Kidney (tissue), 22 donors: ENCODE measurements at places on chromosomes 6 and 20. TPM values are rescaled to one million over a fixed set of nuclear protein-coding genes. Genes with fewer than 3 reads are reported as not detected.
A peak's percentile ranks its signal among the peaks of the same experiment; 100 is the strongest.

VNN1 gene
- total RNA-seq: 7.5 TPM

SCGN gene
- total RNA-seq: 8.7 TPM

DLK2 gene
- total RNA-seq: 0.50 TPM

C4B gene
- 596 TPM for total RNA-seq

PAX1 gene
- not detected for total RNA-seq

ADGRB3 gene
- total RNA-seq: 2.2 TPM

PRKN gene
- 10.4 TPM for total RNA-seq

JPH2 gene
- total RNA-seq: 11.4 TPM

EDN1 gene
- total RNA-seq: 16.6 TPM

- no peaks in the 10 kb centered on the region for H3K27me3 ChIP-seq
- DNase-seq: peak; percentile 78
- no peak overlapping the region for H3K27ac ChIP-seq
- H3K4me3 ChIP-seq: peak overlapping the region; percentile 17
- H3K4me1 ChIP-seq: no peaks in the 10 kb centered on the region
These were observed 341.5 kb downstream of the TFAP2A start for GRCh38 chr6:10073341-10073740.

DNA sequence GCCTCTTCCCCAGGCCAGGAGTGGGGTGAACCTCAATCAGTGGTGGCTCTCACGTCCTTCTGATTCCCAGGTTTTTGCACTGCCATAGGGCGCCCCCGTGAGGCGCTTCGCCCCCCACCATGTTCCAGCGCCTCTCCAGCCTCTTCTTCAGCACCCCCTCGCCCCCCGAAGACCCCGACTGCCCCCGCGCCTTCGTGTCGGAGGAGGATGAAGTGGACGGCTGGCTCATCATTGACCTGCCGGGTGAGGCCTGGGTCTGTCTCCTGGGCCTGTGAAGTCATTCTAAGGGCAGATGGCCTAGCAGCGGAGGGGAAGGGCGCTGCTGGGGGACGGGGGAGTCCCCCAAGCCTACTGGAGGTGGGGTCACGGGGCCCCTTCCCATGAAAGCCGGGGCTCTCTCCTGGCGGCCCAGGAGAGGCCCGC is 4.5 kb downstream of the TP53INP2 start:
- peaks cover 32% of the 10 kb centered on the region for H3K4me1 ChIP-seq
- peak; percentile 69 for DNase-seq
- no peak overlapping the region for H3K4me3 ChIP-seq
- H3K27me3 ChIP-seq: no peaks in the 10 kb centered on the region

GRCh38 chr20:2987861-2988260 is 55.6 kb upstream of the GNRH2 start:
- H3K27ac ChIP-seq: no peak overlapping the region
- no peaks in the 10 kb centered on the region for H3K4me1 ChIP-seq

- no peak for DNase-seq
- H3K4me1 ChIP-seq: no peaks in the 10 kb centered on the region
- H3K4me3 ChIP-seq: no peak overlapping the region
- peaks cover 9% of the 10 kb centered on the region for H3K36me3 ChIP-seq
These were observed 29.8 kb downstream of the DEK start for GRCh38 chr6:18234564-18234963.

- H3K36me3 ChIP-seq: no peaks in the 10 kb centered on the region
- no peak overlapping the region for H3K4me3 ChIP-seq
- DNase-seq: no peak
- no peaks in the 10 kb centered on the region for H3K27me3 ChIP-seq
These were observed 27.8 kb upstream of the KIF16B start for GRCh38 chr20:16601047-16601446.

- no peak overlapping the region for H3K27ac ChIP-seq
- no peaks in the 10 kb centered on the region for H3K4me1 ChIP-seq
- no peak overlapping the region for H3K4me3 ChIP-seq
- H3K27me3 ChIP-seq: no peaks in the 10 kb centered on the region
- peak; percentile 40 for DNase-seq
These were observed 267.9 kb downstream of the DLL1 start for GRCh38 chr6:170022827-170023619.

DNA sequence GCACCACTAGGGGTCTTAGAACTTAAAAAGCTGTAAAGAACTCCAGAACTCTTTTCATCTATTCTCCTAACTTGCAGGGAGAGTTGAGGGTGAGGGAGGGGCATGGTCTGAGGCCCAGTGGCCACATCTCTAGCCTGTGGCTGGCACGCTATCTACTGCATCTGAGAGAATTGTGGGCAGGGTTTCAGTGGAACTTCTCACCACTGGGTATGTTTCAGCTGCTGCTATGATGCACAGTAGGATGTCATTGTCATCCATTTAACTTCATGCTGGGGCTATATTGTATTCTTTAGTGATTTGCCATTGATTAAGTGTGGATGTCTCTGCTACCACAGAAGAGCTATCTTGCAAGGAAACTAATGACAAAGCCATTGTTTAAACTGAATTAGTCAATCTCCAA is 4.5 kb downstream of the TMEM14A start:
- no peak overlapping the region for H3K4me3 ChIP-seq
- no peaks in the 10 kb centered on the region for H3K27me3 ChIP-seq
- H3K36me3 ChIP-seq: no peaks in the 10 kb centered on the region
- H3K4me1 ChIP-seq: no peaks in the 10 kb centered on the region
- no peak overlapping the region for H3K27ac ChIP-seq

DNA sequence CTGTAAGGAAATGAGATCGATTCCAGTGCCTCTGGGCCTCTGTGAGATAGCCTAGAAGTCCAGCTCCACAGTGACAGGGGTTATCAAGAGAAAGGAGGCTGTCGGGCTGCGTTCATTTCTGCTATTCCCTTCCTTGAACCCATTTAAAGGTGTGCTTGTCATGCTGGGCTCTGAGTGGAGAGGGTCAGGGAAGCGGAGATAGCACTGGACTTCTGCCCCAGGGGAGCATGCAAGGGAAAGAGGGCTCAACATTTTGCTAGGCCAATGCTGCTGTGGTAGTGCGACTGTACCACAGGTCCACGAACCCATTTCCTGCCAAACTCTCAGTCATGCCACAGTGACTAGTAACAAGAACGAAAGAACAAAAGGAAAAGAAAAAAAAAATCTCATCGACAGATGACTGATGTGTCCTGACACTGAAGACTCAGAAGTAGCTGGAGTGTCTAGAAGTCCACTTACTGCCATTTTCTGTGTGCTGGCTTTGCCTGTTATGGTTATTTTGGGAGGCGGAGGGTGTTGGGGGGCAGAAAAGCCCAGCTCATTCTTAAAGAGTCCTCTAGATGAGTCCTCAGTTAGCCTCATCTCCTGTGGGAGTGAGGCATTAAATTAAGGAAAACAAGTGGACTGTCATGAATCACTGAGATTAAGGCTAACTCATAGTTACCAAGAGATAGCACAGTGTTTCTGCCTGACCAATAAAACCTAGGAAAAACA is 8.1 kb downstream of the NEDD9 start:
- DNase-seq: no peak
- H3K27me3 ChIP-seq: no peaks in the 10 kb centered on the region
- peak overlapping the region; percentile 49 for H3K27ac ChIP-seq

DNA sequence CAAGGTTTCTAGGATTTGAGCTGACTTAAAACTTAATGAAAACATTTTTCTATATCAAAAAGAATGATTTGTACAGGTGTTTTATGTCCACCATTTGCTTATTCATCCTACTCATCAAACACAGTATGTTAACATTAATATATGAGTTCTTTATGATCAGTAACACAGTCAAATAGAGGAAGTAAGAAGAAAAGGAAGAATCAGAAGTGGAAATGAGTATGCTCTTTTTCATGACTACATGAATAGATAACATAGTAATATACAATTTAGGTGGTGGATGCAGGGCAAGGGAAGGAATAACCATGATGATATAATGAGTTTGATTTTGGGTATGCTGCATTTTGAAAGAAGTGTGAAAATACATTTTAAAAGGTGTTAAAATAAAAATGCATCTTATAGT is 16.5 kb downstream of the KPNA5 start:
- no peaks in the 10 kb centered on the region for H3K4me1 ChIP-seq
- H3K36me3 ChIP-seq: peaks cover 6% of the 10 kb centered on the region
- no peaks in the 10 kb centered on the region for H3K27me3 ChIP-seq
- no peak overlapping the region for H3K27ac ChIP-seq
- H3K4me3 ChIP-seq: no peak overlapping the region
- DNase-seq: no peak

GRCh38 chr6:131931063-131931750 is 20.0 kb downstream of the CCN2 start:
- no peak overlapping the region for H3K27ac ChIP-seq
- H3K36me3 ChIP-seq: no peaks in the 10 kb centered on the region
- H3K27me3 ChIP-seq: no peaks in the 10 kb centered on the region
- H3K4me3 ChIP-seq: no peak overlapping the region
- peak; percentile 28 for DNase-seq

DNA sequence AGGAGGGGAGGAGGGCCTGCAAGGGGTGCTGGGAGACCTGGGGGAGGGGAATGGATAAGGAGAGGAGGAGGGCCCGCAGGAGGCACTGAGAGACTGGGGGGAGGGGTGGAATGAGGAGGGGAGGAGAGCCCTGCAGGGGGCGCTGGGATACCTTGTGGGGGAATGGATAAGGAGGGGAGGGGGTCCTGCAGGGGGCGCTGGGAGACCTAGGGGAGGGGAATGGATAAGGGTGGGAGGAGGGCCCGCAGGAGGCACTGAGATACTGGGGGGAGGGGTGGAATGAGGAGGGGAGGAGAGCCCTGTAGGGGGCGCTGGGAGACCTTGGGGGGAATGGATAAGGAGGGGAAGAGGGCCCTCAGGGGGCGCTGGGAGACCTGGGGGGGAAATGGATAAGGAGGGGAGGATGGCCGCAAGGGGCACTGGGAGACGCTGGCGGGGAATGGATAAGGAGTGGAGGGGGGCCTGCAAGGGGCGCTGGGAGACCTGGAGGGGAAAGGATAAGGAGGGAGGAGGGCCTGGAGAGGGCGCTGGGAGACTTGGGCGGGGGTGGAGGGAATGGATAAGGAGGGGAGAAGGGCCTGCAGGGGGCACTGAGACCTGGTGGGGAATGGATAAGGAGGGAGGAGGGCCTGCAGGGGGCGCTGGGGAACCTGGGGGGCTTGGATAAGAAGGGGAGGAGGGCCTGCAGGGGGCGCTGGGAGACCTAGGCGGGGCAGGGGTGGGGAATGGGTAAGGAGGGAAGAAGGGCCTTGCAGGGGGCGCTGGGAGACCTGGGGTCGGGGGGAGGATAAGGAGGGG is 1.3 kb upstream of the CTCFL start:
- H3K27me3 ChIP-seq: no peaks in the 10 kb centered on the region
- peaks cover 2% of the 10 kb centered on the region for H3K4me1 ChIP-seq
- DNase-seq: peak; percentile 33
- H3K36me3 ChIP-seq: no peaks in the 10 kb centered on the region

- H3K27ac ChIP-seq: no peak overlapping the region
- no peaks in the 10 kb centered on the region for H3K4me1 ChIP-seq
- no peak for DNase-seq
- H3K36me3 ChIP-seq: peaks cover 2% of the 10 kb centered on the region
These were observed 141.5 kb downstream of the MYB start for GRCh38 chr6:135322427-135323201.

GRCh38 chr6:55395871-55396270 is 68.6 kb downstream of the GFRAL start:
- no peaks in the 10 kb centered on the region for H3K27me3 ChIP-seq
- H3K4me3 ChIP-seq: no peak overlapping the region
- no peak overlapping the region for H3K27ac ChIP-seq
- no peaks in the 10 kb centered on the region for H3K36me3 ChIP-seq
- no peaks in the 10 kb centered on the region for H3K4me1 ChIP-seq
- DNase-seq: no peak

DNA sequence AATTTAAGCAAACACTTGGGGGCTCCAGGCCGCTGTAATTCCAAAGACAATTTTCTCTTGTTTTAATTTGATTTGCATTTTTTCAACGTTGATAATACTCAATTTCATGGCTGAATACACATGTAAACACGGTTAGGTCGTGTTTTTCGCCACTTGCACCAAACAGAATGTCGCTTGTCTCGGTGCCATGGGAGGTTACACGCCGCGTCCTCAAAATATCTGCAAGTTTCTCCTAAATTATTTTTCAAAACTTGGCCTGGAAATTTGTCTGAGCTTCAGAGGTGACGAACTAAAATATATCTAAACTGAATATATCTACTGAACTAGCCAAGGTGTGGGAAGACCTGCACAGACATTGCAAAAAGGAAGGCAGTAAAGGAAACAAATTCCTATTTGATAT is 15.0 kb downstream of the FOXA2 start:
- H3K27me3 ChIP-seq: peaks cover 85% of the 10 kb centered on the region
- no peak for DNase-seq
- H3K4me3 ChIP-seq: no peak overlapping the region

DNA sequence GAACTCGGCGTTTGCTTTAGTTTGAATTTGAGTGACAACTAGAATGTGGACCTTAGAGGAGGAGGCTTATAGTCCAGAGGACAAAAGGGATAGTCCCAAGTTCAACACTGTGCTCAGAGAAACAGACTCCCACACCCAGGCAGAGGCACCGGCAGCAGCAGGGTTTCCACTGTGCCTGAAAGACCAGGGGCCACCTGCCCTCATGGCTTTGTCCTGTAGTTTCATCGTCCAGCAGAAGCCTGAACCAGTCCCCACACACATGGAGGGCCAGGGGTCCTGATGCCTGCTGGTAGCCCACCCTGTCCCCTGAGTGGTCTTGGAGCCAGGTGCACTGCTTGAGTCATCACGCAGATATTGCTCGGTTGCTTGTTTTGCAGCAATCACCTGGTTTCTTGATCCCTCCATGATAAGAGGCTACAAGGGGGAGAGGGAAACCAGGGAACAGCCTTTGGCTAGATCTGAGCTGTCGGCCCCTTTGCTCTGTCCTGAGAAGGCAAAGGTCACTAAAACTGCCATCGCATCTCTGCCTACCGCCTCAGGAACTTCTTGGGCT is 7.2 kb upstream of the ACSS1 start:
- DNase-seq: no peak
- H3K27ac ChIP-seq: no peak overlapping the region
- H3K4me3 ChIP-seq: no peak overlapping the region
- no peaks in the 10 kb centered on the region for H3K4me1 ChIP-seq
- no peaks in the 10 kb centered on the region for H3K36me3 ChIP-seq

- peaks cover 10% of the 10 kb centered on the region for H3K4me1 ChIP-seq
- no peaks in the 10 kb centered on the region for H3K27me3 ChIP-seq
- H3K4me3 ChIP-seq: peak overlapping the region; percentile 8
These were observed 44.7 kb upstream of the CNKSR3 start for GRCh38 chr6:154555073-154555677.

DNA sequence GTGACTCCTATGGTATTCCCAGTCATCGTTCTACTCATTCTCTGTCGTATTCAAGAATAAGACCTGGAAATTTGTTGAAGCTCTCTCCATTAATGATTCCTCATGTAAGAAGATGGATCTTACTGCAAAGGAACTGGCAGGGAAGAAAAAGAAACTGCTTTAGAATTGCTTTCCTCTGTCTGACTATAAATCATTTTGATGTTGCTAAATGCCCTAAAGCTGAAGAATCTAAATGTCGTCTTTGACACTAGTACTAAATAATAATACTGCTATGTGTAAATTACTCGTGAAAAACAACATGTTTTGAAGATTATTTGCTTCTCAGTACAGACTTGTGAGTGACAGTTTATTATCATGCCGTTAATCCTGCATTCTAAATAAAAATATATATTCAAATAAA is 20.5 kb upstream of the MYLIP start:
- peaks cover 11% of the 10 kb centered on the region for H3K4me1 ChIP-seq
- no peaks in the 10 kb centered on the region for H3K36me3 ChIP-seq
- H3K27ac ChIP-seq: no peak overlapping the region
- no peak for DNase-seq
